Stimulated activated CD4-positive, alpha-beta T cell treated with anti-CD3 and anti-CD28 coated beads, Interleukin-15, amount 100 ng/mL, for 48 hours (primary cell): ENCODE measurements at places on chromosomes 5 and 9.

GRCh38 chr5:149438711-149439132 is 59.6 kb upstream of the IL17B start:
- DNase-seq: no peak

- no peak for DNase-seq
Observed at GRCh38 chr9:134405527-134405926, 79.3 kb downstream of the RXRA start.

DNA sequence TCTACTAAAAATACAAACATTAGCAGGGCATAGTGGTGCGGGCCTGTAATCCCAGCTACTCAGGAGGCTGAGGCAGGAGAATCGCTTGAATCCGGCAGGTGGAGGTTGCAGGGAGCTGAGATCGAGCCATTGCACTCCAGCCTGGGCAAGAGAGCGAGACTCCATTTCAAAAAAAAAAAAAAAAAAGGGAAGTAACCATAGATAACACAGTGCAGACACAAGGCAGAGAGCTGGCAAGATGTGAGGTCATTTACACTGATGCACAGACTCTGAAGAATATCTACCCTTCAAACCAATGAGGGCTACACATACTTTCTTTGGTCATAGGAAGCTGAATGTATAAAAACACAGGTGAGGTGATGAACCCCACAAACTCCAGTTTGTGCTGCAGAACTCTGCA is 131.9 kb downstream of the DCP2 start:
- no peak for DNase-seq

GRCh38 chr9:123490688-123491087 is 134.7 kb downstream of the CRB2 start:
- no peak for DNase-seq
